Islet precursor cell (in vitro differentiated cells): ENCODE measurements at places on chromosomes 5 and 9.

GRCh38 chr5:5026409-5026785 lies 113.7 kb upstream of the ADAMTS16 start:
- DNase-seq, result peak; percentile 62

GRCh38 chr9:36686471-36686870 lies 113.8 kb downstream of the MELK start:
- DNase-seq, result no peak

GRCh38 chr5:150108711-150109514 lies 22.6 kb upstream of the CSF1R start:
- DNase-seq, result peak; percentile 50

GRCh38 chr5:130032807-130033206 lies 128.5 kb downstream of the CHSY3 start:
- DNase-seq, result no peak

- DNase-seq, result no peak
These were observed 51.1 kb downstream of the MAST4 start for GRCh38 chr5:66647146-66647856.

GRCh38 chr9:103627731-103628130 lies 466.4 kb upstream of the SMC2 start:
- DNase-seq, result no peak

DNA sequence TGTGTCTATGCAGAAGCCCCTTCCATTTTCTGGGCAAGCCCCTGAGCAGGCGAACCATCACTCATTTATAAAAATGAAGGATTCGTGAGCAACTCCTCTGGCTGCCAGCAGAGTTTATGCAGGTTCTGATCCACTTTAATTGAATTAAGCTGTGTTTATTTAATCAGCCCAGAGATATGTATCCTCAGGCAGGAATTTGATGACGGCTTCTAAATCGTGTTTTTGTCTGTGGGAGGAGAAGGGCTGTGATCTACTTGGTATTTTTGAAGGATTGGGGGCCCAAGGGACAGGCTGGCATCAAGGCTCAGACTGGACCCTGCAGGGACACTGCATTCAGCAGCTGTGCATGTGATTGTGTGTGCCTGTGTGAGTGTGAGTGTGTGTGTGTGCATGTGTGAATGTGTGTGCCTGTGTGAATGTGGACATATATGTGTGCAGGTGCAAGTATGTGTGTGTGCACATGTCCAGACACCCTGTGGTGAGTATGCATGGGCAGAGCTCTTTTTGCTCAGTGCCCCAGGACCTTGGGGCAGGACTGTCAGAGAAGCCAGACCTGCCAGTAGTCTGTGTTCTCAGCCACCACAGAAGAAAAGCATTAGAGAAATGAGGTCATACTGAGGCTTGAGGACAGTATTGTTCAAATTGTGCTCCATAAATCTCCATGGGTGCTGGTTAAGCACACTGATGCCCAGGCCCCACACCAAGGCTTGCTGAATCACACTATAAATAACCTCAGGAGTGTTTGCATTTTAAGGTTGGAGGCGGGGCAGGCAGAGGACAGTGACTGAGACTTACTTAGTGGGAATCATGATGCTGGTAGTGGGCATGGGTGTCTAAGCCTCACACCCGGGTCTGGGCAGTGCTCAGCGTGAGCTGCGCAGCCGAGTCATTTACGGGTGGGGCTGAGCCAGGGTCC lies 164.0 kb downstream of the CARTPT start:
- DNase-seq, result peak; percentile 30

GRCh38 chr5:103847060-103847459 lies 284.5 kb upstream of the NUDT12 start:
- DNase-seq, result no peak

DNA sequence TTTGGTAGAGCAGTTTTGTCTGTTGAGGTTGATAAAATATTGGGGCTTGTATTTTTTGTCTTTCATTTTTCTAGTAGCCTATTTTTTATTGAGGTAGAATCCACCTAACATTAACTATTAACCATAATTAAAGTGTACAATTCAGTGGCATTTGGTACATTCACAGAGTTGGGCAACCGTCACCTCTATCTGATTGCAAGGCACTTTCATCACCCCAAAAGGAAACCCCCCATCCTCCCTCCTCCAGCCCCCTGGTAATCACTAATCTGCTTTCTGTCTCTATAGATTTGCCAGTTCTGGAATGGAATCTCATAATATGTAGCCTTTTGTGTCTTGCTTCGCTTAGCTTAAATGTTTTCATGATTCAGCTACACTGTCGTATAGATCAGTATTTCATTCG lies 55.5 kb upstream of the DMRT3 start:
- no peak for DNase-seq

- DNase-seq, result no peak
These were observed 174.0 kb upstream of the NREP start for GRCh38 chr5:111930905-111931461.

DNA sequence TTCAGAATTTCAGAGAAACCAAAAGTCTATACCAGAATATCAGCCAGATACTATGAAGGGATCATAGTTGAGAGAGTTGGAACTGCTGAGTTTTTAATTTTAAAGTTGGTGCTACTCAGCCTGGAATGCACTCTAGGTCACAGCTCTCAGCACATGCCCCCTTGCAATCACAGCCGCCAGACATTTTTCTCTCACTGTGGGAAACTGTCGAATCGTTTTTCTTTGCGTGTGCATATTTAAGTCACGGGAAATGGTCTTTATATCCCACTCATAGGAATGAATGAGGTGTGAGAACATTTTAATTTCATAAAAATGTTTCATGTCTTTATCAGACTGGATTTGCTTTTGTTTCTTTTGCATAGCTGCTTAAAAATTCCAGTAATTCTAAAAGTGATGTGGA lies 12.2 kb upstream of the SPDL1 start:
- DNase-seq, result no peak

DNA sequence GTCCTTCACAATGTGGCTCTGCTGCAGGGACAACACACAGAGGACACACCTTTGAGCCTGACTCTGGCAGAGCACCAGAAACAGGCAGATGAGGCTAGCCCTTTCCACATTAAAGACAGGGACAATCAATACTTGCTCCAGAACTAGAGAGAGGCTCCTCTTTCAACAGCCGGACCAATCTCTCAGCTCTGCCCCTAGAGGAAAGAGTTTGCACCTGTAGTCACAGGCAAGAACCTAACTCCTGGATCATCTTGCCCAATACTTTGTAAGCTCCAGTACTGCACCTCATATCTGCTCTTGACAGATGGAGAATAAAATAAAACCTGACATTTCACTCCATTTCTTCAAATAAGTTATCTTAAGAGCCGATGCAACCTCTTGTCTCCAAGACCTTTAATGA lies 52.1 kb downstream of the EPB41L4A start:
- DNase-seq, result no peak

DNA sequence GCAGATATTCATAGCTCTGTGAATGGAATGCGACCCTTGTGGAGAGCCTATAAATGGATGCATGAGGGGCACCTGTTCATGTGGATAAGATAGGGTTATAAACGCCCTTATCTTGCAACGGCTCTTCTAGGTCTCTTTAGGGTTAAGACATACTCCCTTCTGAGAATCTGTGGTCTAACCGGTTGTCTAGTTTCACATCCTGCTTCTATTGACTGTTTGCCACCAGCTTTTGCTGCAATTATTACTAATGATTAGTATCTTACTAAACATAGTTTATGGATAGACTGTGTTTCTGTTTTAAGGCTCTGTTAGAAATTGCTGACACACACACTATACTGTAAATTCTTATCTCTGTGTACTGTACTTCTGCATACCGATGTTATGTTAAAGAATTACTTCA lies 198.9 kb upstream of the CYLC2 start:
- DNase-seq, result no peak

DNA sequence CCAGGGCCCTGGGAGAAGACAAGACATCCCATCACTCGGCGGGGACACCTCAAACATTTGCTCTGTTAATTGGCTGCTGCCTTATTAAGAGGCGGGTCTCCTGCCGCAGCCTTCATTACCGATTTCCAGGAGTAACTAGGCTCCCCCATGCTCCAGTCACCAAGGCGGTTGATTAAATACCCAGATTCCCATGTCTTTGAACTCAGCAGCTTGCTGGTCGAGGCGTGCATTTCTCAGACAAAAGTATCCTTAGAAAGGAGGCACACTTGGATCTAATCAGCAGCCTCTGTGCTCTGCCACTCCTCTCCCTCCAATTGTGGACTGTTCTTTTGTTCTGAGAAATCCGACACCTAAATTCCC lies 228.8 kb downstream of the FSTL4 start:
- DNase-seq, result peak; percentile 31

- DNase-seq, result no peak
These were observed 15.7 kb downstream of the BDP1 start for GRCh38 chr5:71471193-71471592.

- DNase-seq, result no peak
These were observed 216.3 kb downstream of the ISL1 start for GRCh38 chr5:51599587-51599986.

DNA sequence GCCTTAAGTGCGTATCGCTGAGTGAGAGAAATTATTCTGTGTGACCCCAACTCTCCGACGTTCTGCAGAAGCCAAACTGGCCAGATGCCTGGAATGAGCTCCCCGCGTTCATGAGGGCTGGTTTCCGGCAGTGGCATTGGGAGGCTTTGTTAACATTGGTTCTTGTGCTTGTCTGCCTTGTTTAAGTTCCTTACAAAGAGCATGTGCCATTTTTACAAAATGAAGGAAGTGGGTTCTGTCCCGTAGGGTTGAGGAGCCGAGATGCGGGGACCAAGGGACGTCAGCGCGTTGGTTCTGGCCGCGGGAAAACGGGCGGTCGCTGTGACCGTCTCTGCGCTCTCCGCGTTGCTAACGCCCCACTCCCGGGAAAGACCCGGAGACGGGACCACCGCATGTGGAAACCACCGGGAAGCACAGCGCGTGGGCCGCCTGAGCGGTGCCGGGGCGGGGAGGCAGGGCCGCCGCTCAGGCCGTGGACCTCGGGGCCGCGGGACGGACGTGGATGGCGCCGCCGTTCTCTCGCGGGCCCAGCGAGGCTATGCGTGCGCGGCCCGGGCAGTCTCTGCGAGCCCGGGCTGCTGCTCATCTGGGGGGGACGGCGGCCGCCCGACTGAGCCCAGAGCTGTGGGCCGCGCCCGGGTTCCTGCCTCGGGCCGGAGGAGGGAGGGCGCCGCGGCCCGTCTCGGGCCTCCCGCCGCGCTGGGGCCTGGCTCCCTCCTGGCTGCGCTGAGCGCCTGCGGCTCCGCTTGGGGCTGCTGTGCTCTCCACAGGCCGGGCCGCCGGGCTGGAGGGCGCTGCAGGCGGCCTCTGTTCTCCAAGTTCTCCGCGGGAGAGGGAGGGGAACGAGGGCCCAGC lies 13.4 kb downstream of the RABL6 start:
- DNase-seq, result peak; percentile 73

- no peak for DNase-seq
These were observed 539.9 kb downstream of the DMRTA1 start for GRCh38 chr9:22986556-22986955.

GRCh38 chr9:97670586-97670985 lies 26.6 kb downstream of the XPA start:
- DNase-seq, result no peak

- no peak for DNase-seq
These were observed 270.4 kb upstream of the TARS1 start for GRCh38 chr5:33170411-33170810.

- DNase-seq, result no peak
These were observed 488.1 kb upstream of the ADAMTS16 start for GRCh38 chr5:4651806-4652565.

DNA sequence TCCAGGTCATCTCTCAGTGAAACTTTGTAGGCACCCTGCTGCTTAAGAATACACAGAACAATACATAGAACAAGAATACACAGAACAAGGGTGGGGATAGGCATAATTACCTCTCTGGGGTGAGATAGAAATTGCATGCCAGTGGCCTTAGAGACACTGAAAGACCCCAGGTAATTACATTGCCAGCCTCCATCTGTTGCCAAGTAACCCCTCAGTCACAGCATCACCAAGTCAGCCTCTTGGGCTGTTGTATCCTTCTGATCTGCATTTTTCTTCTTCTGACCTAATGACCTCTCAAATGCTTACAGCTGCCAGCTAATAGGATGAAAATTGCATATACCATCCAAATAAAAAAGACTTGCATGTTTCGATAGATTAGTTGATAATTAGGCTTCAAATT lies 167.7 kb downstream of the GRIA1 start:
- DNase-seq, result peak; percentile 85

DNA sequence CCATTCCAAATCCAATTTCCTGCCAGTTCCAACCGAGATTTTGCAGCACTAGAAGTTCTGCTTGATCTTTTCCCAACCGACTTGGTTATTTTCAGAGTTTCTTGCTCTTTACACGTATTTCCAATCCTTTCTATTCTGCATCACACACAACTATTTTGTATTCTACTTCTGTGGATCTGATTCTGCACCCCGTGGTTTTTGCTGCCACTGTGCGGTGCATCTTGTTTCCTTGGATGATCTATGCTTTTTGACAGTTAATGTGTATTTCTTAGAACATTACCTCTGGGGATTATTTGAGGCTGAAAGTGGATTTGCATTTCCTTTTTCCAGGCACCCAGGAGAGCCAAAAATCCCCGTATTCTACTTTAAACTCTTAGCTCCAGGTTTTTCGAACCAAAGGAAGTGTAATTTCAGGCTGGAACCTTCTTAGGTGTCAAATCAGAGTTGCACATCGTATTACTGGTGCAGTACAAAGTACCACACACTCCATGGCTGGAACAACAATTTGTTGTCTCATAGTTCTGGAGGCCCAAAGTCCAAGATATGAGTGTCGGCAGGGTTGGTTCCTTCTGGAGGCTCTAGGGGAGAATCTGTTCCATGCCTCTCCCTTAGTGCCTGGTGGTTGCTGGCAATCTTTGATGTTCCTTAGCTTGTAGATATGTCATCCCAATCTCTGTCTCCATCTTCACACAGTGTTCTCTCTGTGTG lies 14.7 kb upstream of the SARDH start:
- peak; percentile 14 for DNase-seq

DNA sequence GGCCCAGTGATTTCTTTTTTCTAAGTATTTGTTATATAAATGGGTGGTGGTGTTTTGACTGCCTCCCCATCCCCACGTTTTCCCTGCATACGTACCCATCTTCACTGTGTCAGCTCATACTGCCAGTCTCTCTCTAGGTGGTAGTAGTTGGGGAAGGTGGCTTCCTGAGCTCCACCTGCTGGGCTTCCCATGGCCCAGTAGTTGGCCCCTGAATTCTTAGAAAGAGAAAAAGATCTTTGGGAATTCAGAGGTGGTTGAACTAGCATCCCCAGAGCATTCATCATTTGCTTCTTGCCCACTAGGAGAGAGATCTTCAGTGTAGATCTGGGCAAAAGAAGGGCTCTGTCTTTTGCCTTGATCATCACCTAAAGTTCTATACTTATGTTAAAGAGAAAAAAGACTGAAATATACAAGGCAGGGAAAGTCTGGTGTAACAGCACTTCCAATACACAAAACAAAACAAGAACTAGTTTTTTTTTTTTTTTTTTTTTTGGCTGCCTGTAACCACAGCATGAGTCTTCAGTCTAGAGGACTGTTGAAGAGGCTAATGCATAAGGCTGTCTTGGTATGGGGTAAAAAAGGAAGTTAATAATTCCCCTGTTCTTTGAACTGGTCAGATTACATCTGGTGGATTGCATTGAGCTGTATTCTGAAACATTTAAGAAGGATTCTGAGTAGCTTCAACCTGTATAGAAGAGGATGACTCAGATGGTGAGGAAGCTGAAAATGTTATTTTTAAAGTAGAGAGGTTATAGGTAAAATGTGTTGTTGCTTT lies 128.7 kb downstream of the ATG10 start:
- no peak for DNase-seq
